Stimulated activated naive CD8-positive, alpha-beta T cell treated with anti-CD3 and anti-CD28 coated beads, Interleukin-15, amount 100 ng/mL, for 72 hours (primary cell): ENCODE measurements at places on chromosomes 13 and 19.

DNA sequence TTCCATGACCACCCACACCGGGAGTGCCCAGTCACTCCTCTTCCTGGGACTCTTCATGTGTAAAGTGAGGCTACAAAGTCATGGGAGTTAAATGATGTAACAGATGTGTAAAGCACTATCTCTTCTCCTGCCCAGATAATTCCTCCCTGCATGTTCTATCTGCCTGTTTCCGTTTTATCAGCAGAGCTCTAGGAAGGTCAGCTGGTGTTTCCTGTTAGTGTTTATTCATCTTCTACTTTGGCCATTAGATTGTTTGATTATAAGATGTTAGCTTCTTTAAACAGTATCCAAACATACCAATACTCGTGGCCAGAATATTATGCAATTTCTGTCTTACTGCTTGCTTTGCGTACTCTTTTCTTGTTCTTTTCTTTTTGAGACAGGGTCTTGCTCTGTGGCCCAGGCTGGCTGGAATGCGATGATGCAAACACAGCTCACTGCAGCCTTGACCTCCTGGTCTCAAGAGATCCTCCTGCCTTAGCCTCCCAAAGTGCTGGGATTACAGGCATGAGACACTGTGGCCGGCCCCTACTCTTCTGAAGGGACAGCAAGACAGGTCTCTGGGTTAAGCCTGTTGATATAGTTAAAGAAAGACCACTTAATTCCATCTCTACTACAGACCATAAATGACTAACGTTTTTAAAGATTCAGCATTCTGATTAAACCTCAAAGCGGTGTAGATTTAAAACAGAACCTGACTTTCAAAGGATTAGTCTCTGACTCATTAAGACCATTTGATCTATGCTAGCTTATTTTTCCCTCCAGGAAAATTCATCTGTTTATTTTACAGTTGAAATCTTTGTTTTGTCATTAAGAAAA lies 97.4 kb upstream of the AKAP11 start:
- no peak for DNase-seq

DNA sequence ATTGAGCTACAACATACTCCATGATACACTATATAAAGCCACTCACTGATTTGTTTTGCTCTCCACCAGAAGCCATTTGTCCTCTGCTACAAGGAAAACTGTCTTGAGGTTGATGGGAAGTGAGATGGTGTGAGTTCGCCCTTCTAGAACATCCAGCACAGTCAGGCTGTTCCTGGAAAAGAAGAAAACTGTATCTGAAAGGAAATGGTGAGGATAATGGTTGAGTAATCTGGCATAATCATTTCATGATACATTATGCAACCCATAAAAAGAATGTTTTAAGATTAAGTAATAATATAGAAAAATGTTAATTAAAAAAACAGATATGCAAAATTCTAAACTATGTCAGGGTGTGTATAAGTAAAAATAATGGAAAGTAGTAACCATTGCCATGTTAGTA lies 233.9 kb downstream of the RGCC start:
- DNase-seq = no peak

GRCh38 chr13:26557393-26558073 lies at the start of gene WASF3:
WASF3 (plus strand) TSS chr13:26557683; CDS start chr13:26642271, 84,588 bp downstream.
- peak; percentile 47 for DNase-seq

GRCh38 chr19:42693760-42694350 lies 46.4 kb downstream of the PSG3 start:
- no peak for DNase-seq

DNA sequence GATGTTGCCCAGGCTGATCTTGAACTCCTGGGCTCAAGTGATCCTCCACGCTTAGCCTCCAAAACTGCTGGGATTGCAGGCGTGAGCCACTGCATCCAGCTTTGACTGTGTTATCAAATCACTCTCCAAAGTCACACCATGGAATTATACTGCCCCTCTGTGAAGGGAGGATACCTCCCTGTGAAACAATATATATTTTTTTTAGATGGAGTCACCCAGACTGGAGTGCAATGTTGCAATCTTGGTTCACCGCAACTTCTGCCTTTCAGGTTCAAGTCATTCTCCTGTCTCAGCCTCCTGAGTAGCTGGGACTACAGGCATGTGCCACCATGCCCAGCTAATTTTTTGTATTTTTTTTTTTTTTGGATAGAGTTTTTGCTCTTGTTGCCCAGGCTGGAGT lies 7.7 kb downstream of the TYK2 start:
- no peak for DNase-seq

DNA sequence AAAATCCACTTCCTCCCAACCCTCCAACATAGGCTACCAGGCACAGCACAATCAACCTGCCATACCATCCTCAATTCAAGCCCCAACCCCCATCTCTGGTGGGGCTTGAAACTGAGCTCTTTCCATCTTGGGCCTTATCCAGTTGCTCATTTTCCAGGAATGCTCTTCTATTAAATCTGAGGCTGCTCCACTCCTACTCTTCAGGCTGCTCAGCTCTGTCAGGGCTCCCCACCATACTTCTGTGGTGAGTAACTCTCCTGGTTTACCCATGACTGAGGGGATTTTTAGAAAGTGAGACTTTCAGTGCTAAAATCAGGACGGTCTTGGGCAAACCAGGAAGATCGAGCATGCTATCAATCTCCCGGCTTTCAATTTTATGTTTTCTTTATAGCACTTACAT lies 512.8 kb downstream of the LMO7 start:
- DNase-seq = no peak

DNA sequence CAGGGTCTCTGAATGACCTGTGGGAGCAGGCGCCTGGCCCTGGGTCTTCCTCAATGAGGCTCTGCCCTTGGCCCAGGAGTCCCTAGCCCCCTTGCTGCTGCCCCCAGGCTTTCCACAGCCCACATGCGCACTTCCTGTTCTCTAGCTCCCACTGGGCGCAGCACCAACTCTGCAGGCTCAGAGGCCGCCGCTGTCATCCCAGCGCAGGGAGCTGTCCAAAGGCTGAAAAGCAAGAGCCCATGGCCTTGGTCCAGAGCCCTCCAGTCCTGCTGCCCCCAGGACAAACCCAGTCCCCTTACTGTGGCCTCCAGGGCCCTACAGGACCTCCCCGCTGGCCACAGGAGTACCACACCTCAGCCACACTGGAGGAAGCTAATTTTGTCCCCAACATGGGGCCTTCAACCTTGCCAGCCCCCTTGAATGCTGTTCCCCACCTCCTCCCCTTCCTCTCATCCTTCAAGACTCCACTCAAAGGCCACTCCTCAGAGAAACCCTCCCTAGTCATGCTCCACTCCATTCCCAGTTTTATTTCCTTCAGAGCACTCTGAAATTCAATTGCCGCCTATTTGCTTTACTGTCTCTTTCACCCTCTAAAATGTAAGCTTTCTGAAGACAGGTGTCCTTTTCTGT lies 8.0 kb upstream of the POU2F2 start:
- no peak for DNase-seq

GRCh38 chr19:18100710-18101109 lies 3.1 kb downstream of the MAST3 start:
- no peak for DNase-seq

- DNase-seq = no peak
These were observed 3.0 kb upstream of the PLEKHF1 start for GRCh38 chr19:29662278-29662603.

GRCh38 chr13:32022311-32022710 lies 9.3 kb upstream of the FRY start:
- no peak for DNase-seq

GRCh38 chr13:26677156-26677555 lies 83.4 kb downstream of the GPR12 start:
- DNase-seq = no peak

DNA sequence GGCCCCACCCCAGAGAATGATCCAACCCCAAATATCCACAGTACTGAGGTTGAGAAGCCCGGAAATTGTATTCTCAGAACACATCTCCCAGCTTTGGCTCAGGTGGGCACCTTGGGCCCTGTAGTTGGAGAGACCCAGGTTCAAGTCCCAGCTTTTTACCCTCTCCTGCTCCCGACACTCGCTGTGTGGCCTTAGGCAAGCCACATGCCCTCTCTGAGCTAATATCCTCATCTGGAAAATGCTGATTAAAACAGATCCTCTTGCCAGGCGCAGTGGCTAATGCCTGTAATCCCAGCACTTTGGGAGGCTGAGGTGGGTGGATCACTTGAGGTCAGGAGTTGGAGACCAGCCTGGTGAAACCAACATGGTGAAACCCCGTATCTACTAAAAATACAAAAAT lies 2.6 kb downstream of the PLIN4 start:
- no peak for DNase-seq

GRCh38 chr19:35938282-35939224 lies 2.4 kb downstream of the LRFN3 start:
- no peak for DNase-seq

DNA sequence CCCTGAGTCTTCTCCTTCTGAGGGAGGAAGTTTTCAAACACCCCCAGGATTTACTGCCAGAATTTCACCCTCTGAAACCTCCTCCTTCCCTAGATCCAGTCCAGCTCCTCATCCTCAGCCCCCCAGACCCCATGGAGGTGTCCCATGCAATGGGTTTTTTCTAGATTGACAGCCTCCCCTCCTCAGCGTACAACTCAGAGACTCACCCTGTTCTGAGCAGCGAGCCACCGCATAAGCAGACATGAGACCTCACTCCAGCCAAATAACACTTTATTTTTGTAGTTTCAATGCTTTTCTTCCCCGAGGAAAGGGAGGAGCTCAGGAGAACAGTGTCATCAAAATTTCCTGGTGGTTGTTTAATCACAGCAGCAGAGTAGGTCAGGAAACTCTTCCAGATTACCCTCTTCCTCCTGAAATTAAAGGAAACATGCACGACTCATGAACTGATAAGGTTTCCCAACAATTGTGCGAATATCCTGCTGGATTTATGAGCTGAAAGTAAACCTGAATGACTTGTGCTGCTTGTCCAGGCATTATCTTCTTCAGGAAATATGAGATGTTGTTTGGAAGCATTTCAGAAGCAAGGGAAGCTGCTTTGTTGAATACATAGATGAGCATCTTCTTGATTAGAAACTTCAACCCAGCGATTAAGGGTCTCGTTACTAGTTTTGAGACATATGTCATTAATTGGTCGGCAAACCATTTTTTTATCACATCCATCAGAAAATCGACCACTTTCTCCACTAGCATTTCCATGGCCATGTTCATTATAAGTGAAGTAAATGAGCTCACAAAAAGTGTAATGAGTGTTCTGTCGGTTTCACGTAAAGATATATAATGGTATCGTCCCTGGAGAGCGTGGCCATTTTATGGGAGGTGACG lies 36.2 kb downstream of the ERICH4 start:
- DNase-seq = no peak

DNA sequence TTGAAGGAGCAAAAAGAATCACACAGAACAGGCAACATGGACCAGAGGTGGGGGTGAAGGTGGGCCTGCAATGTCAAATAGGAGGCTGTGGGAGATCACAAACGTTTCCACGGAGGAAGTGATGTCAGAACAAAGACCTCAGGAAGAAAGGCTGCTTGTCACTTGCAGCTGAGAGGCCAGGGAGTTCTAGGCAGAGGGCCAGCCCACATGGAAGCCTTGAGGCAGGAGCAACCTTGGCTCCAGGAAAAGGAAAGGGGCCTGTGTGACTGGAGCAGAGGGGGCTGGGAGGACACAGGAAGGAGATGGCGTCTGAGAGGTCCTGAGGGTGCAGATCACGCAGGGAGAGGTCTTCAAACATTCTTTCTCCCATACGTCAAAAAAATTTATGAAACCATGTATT lies 16.3 kb downstream of the ZNF160 start:
- no peak for DNase-seq

DNA sequence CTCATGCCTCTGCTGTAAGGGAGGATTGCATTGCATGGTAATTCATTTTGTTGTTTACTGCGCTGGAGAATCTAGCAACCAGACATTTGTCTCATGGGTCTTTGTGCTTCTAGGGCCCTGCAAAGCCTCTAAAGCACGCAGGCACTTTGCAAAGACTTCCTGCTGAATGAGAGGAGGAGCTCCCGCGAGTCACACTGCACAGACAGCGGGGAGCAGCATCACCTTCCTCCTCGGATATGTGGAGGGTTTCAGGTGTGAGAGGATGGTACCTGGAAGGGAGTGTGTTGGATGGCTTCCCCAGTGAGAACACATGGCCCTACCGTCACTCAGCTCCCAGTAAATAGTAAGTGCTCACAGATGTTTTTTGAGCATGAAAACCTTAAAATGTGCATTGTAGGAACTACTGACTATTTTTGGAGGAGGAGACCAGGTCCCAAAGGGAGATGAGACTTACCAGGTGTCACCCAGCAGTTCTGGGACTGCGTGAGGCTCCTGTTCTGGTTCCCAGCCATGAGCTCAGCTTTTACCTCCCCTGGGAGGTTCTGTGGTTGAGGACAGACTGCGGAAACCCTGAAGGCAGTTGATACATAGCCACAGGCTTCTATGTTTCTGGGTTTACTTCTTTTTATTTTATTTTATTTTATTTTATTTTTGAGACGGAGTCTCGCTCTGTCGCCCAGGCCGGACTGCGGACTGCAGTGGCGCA lies 278.0 kb downstream of the FGF9 start:
- DNase-seq = no peak

- no peak for DNase-seq
These were observed 1.1 kb downstream of the ELF1 start for GRCh38 chr13:41017817-41018601.

GRCh38 chr19:45003485-45003884 lies 2.2 kb downstream of the RELB start:
- no peak for DNase-seq

GRCh38 chr19:4576016-4576933 lies 16.8 kb upstream of the SEMA6B start:
- peak; percentile 69 for DNase-seq

DNA sequence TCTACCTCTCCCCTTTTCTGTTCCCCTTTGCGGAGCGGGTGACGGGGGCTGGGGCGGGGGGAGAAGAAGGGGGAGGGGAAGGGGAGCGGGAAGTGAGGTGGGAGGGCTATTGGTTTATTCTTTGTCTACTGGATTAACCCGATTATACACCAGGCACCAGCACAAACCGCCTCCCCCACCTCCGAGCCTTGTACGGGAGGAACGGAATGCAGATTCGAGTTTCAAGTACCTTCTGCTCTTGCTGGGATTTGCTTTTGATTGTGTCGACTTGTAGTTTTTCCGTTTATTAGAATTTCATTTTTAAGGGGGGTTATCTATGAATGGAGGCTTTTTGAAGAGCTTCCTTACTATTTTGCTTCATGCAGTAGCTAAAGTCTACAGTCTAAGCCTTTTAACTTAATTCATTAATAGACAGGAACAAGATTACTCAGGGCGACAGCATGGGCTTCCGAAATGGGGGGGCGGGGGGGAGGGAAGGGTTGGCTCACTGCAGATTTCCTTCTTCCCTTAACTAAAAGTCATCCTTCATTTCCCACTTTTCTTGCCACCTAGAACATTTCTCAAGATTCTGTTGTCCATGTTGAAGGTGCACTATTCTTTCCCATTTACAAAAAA lies 937 bp upstream of the SPRY2 start:
- no peak for DNase-seq

- no peak for DNase-seq
These were observed 374.3 kb downstream of the FOXO1 start for GRCh38 chr13:40292108-40292507.

- DNase-seq = no peak
These were observed 1391.4 kb downstream of the EFNB2 start for GRCh38 chr13:105144020-105144419.

GRCh38 chr19:33266974-33267484 lies 35.3 kb downstream of the CEBPA start:
- DNase-seq = no peak
